SK-N-DZ (cell line): ENCODE measurements at places on chromosomes 4 and X.
A peak's percentile ranks its signal among the peaks of the same experiment; 100 is the strongest.

- DNase-seq: no peak
These were observed 6.0 kb upstream of the ZCCHC4 start for GRCh38 chr4:25306518-25307057.

GRCh38 chr4:70601422-70602039 is 9.5 kb downstream of the AMBN start:
- DNase-seq: peak; percentile 77

DNA sequence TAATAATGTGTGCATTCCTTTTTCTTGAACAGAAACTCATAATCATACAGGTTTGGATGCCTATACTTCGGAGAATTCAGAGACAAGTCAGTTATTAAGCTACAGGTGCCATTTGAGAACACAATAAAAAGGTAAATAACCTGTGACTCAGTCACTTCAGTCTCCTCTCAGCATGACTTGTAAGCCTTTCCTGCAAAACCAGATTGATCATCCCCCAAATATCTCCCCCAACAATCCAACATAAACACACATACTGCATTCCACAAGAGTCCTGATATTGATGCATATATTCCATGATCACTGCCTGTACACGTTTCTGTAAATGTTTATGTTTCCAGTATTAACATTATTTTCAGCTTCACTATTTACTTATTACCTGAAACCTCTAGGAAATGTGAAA is 110.8 kb downstream of the PWWP3B start:
- DNase-seq: no peak

GRCh38 chr4:108168671-108169523 is at the start of gene LEF1:
Gene LEF1 (minus strand): TSS chr4:108168932. CDS start chr4:108167767, 1,165 bp downstream.
- DNase-seq: peak; percentile 67

- no peak for DNase-seq
These were observed 15.1 kb downstream of the PPEF1 start for GRCh38 chrX:18722500-18723071.
